T-helper 1 cell (primary cell): ENCODE measurements at places on chromosomes 16 and 17.

- DNase-seq, result no peak
Observed at GRCh38 chr16:10226141-10226986, 44.1 kb upstream of the GRIN2A start.

DNA sequence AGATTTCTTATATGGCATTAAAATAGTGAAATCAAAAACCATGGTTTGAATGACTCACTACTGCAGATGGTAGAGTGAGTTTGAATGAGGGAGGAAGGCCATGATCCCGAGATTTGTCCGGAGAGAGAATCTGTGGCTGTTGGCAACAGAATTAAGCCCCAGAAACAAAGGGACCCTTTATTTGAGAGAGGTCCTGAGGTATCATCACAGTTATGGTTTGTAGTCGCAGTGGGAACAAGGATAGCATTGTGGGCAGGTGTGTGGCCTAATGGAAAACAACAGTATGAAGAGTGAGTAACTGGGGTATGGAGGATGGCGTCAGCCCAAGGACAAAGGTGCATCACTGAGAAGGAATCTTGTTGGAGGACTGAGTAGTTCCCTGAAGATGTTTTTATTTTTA is 8.5 kb upstream of the ZFP3 start:
- no peak for DNase-seq

- DNase-seq, result no peak
Observed at GRCh38 chr17:44794851-44795413, 35.2 kb downstream of the GJC1 start.

DNA sequence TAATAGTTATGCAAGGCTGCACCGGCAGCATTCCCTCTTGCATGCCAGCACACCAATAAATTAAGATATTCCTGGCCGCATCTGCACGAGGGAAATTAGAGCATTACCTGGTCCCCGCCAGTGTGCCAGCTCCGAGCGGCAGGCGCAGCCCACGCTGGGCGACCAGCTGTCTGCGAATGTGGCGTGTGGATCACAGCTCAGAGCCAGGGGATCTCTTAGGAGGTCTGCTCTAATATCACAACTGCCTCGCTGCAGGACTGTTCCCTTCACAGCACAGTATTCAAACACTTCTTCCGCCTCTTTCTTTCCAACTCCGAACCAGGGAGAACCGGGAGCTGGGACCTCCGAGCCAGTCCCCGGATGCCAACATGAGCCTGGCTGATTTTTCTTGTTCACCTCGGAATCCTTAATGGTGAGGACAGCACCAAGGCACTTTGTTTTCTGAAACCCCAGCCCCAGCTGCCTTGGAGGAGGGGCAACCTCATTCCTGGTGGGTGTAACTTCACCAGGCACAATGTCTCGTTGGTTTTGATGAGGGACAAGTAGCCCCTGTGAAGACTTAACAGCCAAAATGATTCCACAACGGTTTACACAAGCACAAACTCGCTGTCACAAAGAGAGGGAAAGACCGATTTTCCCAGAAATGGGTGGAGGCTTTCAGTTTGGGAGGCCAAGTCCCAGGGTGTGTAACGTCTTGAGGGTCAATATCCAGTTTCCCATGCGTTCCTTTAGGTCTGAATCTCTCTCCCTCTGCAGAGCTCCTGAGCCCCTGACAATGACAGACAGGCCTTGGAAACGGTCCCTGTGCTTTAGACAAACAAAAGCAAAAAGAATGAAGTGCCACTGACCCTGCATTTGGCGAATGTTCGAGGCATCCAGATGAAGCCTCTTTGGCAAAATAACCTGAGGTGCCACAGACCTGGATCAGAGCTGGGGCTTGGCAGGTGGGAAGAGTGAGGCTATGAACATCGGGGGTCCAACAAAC is 213.2 kb downstream of the C16orf78 start:
- DNase-seq, result no peak

DNA sequence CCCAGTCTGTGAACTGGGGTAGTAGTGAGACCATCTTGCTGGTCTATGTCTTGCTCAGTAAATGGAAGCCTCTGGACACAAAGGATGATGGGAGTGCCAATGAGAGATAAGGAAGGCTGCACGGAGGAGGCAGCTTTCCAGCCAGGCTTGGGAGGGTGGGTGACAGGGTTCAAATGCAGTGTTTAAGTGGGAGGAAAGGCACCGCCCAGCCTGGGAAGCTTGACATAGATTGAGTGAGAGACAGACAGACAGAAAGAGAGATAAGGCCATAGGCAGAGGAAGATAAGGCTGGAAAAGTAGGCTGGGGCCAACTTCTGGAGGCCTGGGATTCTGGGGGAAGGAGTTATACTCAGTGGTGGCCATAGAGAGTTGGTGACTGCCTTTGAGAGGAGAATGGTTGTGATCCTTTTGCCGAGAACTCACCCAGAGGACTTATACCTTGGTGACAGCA is 7.2 kb upstream of the COL1A1 start:
- DNase-seq, result no peak

DNA sequence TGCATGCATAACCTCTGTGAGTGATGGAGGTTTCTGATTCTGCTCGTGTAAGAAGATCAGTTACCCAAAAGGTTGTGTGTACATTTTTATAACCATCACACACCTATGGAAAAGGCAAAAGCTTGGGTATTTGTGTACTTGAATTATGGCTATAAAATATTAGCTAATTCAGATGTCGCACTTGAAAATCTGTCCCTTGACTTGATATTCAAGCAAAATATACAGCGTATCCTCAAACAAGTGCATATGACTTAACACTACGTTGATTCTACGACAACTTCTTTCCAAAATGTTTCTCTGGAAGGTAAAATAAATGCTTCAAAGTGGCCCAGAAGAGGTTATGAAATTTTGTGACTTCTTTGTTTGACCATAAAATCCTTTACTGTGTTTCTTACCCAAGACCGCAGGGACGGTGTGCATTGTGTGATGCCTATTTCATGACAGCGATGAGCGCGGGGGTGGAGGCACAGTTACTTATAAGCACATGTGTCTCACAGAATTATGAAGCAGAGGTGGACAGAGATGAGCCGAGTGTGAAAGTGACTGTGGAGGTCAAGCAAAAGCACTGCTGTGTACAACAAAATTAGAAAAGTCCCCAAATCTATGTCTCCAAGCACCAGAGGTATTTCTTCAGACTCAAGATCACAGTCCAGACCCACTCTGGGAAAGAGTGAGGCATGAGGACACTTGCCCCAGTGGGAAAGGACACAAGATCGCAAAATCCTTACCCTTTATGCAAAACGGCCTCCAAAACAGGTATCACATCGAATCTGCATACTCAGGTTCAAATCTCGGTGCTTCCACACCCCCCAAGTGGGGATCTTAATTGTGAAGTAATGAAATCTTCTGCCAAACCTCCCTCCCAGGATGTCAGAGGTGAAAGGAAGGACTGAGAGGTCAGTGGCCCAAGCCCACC is 4.1 kb upstream of the HOXB9 start:
- DNase-seq, result no peak

DNA sequence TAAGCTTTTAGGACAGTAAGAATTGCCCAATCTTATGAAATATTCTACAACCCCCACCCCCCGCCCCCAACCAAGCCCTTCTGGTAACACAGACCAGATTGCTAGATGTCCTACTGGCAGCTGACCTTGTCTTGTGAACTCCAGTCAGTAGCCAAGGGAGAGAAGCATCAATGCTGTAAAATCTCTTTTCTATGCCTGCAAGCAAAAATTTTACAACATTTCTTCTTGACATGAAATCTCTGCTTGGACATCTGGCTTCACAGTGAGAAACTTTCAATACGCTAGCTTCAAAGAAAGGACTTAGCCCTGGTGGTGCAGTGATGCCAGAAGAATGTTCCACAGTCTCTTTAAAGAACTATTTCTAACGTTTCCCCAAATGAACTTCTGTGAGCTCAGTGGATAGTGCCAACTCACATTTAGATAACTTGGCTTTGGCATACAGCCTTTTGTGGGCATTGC is 169.3 kb upstream of the AXIN2 start:
- DNase-seq, result no peak

- no peak for DNase-seq
Observed at GRCh38 chr17:80845863-80846671, 145.6 kb upstream of the CHMP6 start.
